ENCODE measurements at places on chromosomes 4 and X.

DNA sequence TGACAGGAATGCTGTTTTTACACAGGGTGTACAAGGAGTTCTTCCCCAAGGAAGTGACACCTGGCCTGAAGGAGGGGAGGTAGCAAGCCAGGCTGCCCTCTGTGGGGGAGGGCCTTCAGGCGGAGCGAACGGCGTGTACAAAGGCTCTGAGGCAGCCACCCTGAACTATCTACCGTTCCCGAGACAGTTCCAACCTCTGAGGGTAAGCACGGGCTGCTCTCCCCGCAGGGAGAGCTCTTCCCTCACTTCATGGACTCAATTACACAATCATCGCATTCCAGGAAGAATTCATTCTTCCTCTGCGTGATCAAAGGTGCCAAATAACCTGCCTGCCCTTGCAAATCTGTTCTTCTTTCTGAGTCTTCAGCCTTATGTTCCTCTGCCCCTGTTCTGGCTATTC lies 4.8 kb downstream of the ELK1 start:
- no peak for DNase-seq

DNA sequence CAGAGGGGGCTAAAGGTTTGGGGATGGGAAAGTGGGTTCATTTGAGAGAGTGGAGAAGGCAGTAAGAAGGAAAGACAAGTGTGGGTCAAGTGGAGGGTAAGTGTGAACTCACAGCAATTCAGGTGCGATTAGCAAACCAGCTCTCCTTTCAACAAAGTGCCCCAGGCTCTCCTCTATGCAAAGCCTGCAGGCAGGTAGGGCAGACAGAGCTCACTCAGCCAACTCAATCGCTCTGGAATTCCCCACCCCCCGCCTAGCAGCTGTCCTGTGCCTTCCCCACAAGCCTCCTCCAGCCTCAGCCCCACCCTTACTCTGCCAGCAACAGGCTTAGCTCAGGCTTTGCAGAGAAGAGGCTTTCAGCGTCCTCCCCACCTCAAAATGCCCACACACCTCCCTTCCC lies 14.8 kb upstream of the MAMLD1 start:
- no peak for DNase-seq

DNA sequence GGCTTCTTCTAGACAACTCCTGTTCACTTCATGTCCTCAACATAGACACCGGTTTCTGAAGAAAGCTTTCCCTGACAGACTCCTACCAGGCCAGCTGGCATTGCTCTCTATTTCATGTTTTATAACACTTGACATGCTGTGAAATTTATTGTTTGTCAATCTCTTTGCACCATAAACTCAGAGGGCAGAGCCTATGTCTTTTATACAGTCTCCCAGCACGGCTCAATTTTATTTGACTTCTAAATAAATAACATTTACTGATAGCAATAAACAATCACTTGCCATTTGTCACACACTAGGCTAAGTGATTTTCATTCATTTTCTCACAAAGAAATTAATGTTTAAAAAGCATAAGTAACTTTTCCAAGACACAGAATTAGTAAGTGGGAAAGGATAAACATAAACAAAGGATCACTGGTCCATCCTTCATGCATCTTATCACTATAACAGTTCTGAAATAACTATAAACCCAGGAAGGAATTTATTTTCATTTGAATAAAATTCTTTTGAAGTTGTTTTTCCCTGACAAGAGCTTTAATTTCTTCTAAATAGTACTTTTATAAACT lies 577.6 kb downstream of the TECRL start:
- no peak for DNase-seq

- DNase-seq = no peak
These were observed 101.9 kb upstream of the SFRP2 start for GRCh38 chr4:153890761-153891160.

GRCh38 chr4:83677656-83678055 lies 141.7 kb downstream of the GPAT3 start:
- DNase-seq = no peak

DNA sequence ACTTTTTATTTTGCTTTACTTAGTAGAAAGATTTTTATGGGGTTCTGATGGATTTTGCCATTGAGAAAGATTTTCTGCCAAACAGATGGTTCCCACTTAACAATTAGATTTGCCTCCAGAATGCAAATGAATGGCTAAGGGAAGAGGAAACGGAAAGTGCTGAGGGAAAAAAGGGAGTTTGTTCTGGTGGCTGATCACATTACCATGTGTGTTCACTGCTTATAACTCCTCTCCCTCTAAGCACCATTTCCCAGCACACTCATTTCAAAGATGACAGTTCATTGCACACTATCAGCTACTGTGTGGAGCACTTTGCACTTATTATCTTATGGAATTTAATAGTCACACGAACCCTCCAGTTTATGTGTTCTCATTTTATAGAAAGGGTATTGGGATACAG lies 68.0 kb upstream of the GRID2 start:
- DNase-seq = no peak

- DNase-seq = no peak
These were observed 76.4 kb upstream of the SHISA3 start for GRCh38 chr4:42320822-42321388.

DNA sequence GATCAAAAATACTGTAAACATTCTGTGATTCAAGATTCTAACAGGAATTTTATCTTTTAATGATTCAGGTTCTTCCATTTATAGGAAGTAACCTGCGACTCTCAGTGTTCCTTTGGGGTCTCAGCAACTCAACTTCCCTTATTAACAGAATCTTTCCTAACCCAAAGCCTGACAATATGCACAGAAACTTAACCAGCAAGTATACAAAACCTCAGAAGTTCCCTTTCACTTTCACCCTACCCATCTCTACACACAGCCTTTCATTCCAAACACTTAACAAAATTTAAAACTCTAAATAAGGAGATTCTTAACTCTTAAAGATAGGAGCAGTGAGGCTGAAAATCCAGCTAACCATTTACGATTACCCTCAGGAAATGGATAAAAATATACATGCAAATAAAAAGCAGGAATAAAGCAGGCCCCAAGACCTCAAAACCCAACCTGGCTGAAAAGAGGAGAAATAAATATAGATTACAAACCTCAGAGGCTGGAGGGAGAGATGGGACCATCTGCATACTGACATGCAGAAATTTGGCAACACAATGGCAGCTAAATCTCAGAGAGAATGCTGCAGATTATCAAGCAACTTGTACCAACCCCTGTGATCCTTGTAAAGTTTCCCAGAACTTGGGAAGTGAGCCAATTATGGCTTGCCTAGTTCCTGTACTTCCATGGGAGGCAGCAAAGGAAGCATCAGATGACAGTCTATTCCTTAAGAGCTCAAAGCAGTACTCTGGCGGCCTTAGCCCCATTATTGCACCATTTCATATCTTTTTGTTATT lies 101.0 kb downstream of the ATP11C start:
- no peak for DNase-seq

GRCh38 chr4:162461952-162462351 lies 298.2 kb upstream of the FSTL5 start:
- no peak for DNase-seq

GRCh38 chrX:95728446-95728845 lies 956.2 kb upstream of the DIAPH2 start:
- DNase-seq = no peak

DNA sequence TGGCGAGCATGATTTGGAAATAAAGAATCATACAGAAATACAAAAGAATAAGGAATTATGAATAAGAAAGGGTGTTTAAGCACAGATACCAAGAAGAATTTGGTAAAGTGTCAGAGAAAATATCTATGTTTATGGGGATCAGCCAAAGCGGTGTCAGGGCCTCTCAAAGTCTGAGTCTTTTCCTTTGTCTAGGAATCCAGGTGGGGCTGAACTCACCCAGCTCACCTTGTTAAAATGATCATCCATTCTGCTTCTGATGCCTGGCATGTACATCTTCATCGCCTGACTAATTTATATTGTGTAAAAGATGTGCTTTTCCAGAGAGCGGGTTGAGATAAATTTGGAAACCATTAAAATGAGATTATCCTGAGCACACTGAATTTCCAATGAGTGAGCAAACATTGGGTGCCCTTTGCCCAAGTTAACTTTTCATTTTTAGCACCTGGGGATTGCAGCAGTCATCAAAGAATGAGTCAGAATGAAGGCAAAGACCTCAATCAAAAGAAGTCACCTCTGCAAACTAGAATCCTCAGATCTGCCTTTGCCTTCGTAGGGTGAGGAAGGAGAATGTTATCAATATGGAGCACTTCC lies 141.9 kb upstream of the ANXA3 start:
- no peak for DNase-seq

GRCh38 chrX:119758731-119759247 lies 401 bp downstream of the SOWAHD start:
- DNase-seq = no peak

GRCh38 chrX:65608026-65608425 lies 59.4 kb upstream of the MSN start:
- no peak for DNase-seq

DNA sequence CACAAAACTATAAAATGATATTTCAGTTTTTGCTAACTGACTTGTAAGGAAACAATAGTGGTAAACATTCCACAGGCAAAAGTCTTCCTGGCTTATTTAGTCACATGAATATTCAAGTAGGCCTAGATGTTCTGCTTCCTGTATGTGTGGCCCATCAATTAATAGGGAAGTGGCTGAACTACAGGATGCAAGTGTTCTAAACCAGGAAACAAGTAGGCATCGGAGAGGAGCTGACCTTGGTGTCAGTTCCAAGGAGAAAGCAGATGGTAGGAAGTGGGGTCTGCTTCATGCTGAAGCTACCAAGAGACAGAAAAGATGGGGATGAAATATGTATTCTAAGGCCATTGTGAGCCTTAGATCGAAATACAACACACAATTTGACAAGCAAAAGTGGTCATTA lies 149.7 kb downstream of the ANTXR2 start:
- DNase-seq = no peak

DNA sequence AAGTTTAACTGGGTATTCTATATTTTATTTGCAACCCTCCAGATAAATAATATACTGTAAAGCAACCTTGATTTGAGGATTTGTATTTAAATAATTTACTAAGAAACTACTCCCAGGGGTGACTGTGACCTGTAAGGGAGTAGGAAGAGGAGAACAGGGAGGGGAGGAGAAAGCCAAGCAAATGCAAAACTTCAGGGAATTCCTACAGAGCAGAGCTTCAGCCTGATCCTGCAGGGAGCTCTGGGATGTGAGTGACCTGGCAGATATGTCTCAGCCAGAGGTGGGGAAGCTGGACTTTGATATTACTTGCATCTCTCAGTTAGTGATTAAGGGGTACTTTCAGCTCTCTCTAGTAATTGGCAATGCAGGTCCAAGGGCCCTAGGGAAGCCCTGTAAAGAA lies 302.0 kb downstream of the FRMPD4 start:
- no peak for DNase-seq

DNA sequence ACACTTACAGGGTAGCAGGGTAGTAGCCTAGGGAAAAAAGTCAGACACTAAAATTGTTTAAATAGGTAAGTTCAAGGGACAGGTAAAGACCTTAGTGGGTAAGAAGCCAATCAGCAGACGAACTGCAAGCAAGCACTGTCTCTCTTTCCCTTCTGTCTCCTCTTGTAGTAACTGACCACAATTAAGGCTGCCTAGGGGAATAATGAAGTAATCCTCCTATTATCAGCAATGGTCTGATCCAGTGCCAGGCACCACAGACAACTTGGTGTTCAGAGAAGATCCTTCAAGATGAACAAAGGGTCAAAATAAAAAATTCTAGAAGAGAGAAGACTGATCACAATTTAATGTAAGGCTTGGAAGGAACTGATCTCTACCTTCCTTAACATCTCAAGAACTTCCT lies 62.9 kb downstream of the ELOVL6 start:
- no peak for DNase-seq
